ENCODE measurements at places on chromosomes 2 and 18. TPM values are rescaled to one million over a fixed set of nuclear protein-coding genes. Genes with fewer than 3 reads are reported as not detected.

The MRPL53 gene
- total RNA-seq = 38.0 TPM

The GAREM2 gene
- not detected for total RNA-seq

The FAM110C gene
- total RNA-seq = not detected

The STARD7 gene
- total RNA-seq = 134 TPM

The ANTXR1 gene
- 38.6 TPM for total RNA-seq

The COLEC11 gene
- total RNA-seq = 0.10 TPM

The TUBB8B gene
- not detected for total RNA-seq

The MBP gene
- total RNA-seq = 4.7 TPM

- DNase-seq = peak; percentile 62
Measured at GRCh38 chr2:30265052-30266015, 34.0 kb downstream of the LBH start.

- DNase-seq = no peak
Measured at GRCh38 chr18:75407468-75408437, 19.8 kb downstream of the SMIM21 start.

- no peak for DNase-seq
Measured at GRCh38 chr2:20939931-20940795, 103.7 kb downstream of the APOB start.

GRCh38 chr2:129293326-129293725 is 686.1 kb upstream of the RAB6C start:
- DNase-seq = no peak

- DNase-seq = peak; percentile 66
Measured at GRCh38 chr2:28364610-28365009, 28.0 kb upstream of the FOSL2 start.

GRCh38 chr2:9483107-9483506 is 8.8 kb downstream of the IAH1 start:
- DNase-seq = peak; percentile 16

DNA sequence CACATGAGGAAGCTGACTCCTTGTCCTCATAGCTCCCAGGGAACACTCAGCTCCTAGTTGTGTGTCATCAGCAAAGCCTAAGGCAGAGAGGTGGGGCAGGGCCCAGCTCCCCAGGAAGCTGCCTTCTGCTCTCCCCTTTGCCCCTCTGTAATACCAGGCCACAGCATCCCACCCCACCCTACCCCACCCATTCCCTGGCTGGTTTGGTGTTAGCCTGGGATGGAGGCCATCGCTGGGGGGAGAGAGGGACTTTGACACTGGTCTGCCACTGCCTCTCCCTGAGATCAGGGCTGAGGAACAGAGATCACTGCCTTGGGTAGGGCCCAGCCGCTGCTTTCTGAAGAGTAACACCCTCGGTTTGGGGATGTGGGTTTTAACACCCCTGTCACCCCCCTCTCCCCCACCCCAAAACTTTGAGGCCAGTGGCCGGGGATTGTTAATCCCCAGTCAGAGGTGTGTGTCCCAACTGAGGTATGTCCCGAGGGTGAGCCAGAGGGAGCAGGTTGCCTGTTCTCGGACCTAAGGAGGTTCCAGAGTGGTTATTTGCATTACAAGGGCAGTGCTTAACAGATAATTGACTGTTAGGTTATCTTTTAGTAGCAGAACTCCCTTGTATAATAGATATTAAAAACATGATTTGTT is 41.4 kb downstream of the TET3 start:
- DNase-seq = no peak

- DNase-seq = no peak
Measured at GRCh38 chr2:239327536-239328350, 73.1 kb downstream of the HDAC4 start.

DNA sequence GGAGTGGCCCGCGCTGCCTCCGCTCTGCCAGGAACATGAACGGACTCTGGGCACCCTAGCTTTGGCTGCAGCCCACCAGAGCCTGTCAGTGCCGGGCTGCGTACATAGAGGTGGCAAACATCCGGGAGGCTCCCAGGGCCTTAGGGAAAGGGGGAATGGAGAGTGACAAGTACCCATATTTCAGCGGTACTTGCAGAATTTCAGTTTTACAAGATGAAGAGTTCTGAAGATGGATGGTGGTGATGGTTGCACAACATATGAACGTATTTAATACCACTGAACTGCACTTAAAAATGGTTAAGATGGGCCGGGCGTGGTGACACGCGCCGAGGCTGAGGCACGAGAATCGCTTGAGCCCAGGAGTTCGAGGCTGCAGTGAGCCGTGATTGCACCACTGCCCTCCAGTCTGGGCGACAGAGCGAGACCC is 873 bp downstream of the MTHFD2 start:
- DNase-seq = no peak

DNA sequence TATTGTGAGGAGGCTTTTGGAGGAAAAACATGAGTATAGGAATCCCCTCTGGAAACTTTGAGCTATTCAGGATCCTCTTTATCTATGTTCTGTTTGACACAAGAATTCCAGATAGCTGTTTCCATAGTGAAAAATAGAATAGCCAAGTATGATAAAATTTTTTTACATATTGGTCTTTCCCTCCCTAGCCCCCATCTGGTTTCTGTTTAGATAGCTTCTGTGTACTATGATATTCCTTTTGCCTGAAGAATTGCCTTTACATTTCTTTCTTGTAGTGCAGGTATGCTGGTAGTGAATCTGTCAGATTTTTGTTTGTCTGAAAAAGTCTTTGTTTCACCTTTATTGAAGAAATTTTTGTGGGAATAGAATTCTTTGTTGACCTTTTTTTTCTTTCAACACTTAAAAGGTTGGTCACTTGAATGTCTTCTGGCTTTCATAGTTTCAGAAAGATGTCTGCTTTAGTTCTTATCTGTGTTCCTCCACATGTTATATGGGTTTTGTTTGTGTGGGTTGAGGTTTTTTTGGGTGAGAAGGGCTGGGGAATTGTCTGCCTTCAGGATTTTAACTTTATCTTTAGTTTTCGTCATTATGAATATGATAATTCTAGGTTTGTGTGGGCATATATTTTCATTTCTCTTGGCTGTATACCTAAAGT is 29.9 kb upstream of the FBLN7 start:
- no peak for DNase-seq

DNA sequence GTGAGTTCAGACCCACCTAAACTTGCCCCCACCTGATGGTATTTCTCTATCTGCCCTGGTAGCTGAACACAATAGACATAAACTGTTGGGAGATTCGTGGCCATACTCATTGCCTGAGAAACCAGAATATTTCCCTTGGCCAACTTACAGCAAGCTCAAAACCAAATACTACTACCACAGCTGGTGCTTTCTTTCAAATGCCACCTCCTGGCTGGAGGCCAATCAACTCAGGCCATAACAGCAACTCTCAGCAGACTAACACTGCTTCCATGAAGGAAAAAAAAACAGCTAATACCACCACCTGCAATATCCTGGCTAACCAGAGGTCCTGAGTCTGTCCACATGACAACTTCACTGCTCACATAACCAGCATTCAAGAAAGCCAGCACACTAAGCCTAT is 373.1 kb downstream of the CMPK2 start:
- no peak for DNase-seq

DNA sequence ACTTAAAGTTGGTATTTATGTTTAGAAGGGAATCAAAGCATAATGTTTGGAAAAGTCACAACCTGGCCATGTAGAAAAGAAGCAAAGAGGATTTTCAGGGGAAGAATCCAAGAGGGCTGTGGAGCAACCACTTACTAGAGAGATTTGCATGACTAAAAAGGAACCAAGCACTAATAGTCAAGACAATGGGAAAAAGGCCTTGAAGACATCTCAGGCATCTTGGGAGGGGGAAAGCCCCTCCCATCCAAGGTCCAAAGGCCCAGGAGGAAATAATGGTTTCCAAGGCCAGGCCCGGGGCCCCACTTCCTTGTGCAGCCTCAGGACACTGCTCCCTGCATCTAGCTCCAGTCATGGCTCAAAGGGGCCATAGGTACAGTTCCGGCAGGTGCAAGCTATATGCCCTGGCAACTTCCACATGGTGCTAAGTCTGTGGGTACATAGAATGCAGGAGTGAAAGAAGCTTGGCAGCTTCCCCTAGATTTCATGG is 128.1 kb downstream of the EIPR1 start:
- DNase-seq = no peak

DNA sequence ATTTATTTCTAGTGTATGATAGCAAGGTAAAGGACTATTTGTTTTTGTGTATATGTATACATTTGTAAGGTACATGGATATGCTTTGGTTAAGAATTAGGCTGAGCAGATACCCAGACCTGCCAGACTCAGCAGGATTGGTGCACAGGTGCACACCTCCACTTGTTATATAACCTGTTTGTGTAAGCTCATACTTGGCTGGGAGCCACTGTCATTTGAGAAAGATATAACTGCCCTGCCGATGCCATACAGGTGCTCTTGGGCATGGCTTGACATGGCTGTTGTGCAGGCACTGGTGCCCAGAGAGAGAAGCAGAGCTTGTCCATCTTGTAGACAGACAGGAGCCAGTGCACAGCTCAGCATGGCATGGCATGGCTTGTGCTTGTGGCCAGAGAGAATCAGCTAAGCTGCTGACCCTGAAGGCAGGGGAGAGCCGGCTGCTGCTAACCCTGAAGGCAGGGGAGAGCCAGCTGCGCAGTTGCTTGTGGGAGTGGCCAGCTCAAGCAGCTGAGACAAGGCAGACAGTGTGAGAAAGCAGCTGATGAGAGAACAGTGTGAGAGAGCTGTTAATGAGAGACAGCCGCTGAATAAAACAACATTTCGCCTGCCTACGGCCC is 136.5 kb downstream of the RNF144A start:
- DNase-seq = no peak

DNA sequence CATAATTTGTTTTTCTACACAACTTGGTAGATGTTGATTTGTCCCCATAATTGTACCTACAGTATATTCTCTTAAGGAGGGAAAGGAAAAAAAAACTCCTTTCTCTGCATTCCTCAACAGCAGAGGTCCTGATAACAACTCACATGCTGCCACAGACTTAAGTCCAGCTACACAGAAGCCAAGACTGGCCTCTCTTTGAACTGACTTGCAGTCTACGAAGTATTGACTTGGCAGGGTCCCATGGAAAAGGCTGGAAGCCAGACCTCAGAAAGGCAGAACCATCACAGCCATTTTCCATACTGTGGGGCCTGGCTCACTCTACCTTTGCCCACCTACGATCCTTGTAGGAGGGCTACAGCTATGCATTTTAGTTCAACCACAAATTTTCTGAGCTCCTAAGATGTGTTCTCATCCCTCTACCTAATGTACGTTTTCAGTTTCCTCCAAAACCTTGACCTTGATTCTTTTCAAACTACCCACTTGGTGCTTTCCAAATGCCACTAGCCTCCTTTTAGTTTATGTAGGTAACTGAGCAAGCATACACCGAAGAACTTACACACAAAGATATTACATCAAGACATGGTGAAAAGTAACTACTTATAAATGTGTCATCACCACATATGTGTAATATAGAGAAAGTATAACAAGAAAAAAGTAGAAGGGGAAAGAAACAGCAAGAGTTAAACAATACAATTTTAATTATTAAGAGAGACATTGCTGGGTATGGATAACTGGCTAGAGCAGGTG is 12.2 kb downstream of the LONRF2 start:
- no peak for DNase-seq

GRCh38 chr2:26770986-26771586 is 7.0 kb downstream of the SLC35F6 start:
- DNase-seq = peak; percentile 92

GRCh38 chr18:78914249-78914935 is 65.2 kb upstream of the SALL3 start:
- no peak for DNase-seq

DNA sequence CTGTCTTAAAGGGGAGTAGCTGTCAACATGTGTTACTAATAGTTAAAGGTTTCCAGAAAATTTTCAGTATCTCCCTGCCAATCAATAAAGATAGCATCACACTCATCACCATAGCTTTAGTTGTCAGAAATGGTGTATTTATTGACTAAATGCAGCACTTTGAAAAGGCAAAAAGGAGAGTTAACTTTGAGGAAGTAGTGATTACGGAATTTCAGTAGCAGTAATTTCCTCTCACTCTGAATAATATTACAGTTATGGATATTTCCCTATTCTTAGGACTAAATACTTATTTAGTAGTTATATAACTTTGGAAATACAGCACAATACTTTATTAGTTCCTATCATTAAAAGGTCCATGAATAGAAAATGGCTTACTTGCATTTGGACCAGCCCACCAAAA is 250.5 kb downstream of the CAMKMT start:
- no peak for DNase-seq

DNA sequence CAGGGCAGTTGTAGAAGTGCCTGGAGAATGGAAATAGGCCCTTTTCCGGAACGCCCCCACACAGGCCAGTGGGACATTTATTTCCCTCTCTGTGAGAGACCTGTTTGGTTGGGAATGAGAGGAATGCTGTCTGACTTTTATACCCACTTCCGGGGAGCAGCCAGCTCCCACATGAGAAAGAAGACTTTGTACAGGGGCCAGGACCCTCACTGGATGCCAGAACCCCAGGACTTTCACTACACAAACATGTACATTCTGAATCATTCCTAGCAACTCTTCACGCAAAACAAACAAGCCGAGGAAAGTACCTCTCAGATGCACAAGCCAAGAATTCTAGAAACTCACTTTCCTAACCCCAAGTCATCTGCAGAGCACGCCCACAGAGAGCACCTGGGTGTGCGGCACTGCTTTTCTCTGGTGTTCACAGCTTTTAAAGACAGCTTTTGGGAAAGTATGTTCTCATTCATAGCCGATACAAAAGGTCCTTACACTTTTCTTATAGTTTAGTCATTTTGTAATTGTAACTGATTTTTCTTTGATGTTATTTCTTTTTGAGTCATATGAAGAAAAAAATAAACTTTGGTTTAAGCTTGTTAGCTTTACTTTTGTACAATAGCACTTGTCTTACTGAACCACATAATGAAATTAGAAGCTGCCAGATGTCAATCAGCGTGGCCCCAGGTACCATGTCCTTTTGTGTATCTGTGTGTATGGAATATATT is 856.1 kb upstream of the ID2 start:
- DNase-seq = no peak

DNA sequence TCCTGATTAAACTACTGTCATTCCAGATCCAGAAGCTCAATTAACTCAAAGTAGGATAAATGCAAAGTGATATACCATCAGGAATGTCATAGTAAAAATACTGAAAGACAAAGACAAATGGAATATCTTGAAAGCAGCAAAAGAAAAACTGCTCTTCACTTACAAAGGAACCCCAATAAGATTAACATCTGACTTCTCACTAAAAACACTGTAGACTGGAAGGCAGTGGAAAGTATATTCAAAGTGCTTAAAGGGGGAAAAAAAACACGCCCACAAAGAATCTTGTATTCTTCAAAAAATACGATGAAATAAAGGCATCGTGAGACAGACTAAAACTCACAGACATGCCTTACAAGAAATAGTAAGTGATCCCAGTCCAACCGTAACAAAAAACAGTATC is 195.7 kb downstream of the DOK6 start:
- DNase-seq = no peak

DNA sequence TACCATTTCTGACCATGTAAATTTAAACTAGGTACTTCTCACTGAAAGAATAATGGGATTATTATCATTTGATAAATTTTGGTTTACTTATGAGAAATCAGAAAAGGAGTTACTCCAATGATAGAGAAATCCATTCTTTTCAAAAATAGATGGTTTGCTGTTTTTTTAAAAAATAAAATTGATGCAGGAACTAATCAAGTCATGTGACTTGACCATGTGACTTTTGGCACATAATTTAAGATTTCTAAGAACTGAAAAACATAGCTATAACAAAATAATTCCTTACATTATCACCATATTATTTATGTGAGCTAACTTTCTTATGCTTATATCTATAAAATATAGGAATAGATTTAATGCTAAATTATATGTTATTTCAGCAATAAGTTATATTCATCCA is 247.1 kb upstream of the FIGN start:
- DNase-seq = no peak

- no peak for DNase-seq
Measured at GRCh38 chr18:58323866-58324762, 280.1 kb downstream of the NEDD4L start.

All from M059J (cell line).